Stimulated activated naive CD4-positive, alpha-beta T cell (primary cell): ENCODE measurements at places on chromosomes 2 and 18.

GRCh38 chr2:235506291-235506996, 12.6 kb downstream of the AGAP1 start:
- DNase-seq = no peak

GRCh38 chr2:27903018-27903417, 12.5 kb downstream of the BABAM2 start:
- no peak for DNase-seq

GRCh38 chr18:57784034-57784800, 18.9 kb downstream of the ATP8B1 start:
- no peak for DNase-seq

- DNase-seq = no peak
These were observed 48.2 kb upstream of the POLE4 start for GRCh38 chr2:74910245-74910644.

GRCh38 chr18:74951165-74951760, 257.7 kb downstream of the PTGR3 start:
- no peak for DNase-seq
